ENCODE measurements at places on chromosomes 2 and 18.

DNA sequence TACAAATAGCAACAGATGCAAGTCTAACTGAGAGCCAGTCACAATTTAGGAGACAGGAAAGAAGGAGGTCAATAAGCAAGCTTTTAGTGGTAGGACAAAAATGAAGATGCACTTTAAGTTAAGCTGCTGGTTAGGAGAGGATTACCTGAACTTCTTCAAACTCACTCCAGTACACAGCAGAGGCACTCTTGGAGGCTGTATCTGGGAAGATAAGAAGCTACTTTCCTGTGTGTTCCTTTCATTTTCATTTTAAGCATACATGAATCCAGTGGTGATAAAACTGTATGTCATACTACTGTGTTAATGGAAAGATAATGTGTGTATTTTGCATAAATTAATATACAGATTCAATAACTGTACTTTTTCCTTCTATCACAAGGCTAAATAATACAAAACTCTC lies 49.6 kb downstream of the HYCC2 start:
- DNase-seq, result no peak

GRCh38 chr2:65800998-65801397 lies 368.6 kb upstream of the SPRED2 start:
- no peak for DNase-seq

- no peak for DNase-seq
Observed at GRCh38 chr2:197035002-197035401, 108.5 kb upstream of the PGAP1 start.

DNA sequence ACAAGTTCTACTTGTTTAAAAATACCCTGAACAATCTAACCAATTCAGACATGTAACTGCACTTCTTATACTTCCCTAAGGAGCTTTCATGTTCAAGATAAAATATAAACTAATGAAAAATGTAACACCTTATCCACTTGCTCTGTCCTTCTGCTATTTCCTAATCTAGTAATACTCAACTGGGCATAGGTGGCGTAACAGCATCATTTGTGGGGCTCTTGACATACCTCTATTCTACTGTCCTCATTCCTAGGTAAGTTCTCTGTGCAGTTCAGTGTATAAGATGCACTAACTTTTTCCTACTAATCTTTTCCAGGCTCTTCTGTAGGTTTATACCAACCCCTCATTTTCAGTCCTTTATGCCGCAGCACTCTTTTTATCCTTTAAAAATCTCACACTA lies 36.7 kb downstream of the PRKD3 start:
- no peak for DNase-seq

DNA sequence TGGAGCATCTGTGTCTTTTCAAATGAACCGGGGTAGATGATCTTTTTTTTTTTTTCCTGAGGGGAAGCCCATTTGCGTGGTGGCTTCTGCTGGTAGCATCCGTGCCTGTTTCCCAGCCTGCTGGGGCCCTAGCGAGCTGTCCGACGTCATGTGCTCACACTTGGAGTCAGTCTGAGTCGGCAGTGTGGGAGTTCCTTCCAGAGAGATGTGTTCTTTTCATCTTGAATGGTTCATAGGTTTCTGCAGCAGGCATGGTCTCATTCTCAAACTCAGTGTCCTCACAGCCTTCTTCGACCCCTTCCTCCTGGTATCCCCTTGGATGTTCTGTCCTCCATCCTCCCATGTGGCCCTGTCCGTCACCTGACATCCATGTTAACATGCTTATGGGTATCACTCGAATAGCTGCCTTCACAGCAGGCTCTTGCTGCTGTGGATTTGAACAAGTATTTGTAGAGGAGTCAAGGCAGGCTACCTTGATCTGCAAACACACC lies 51.0 kb downstream of the LDLRAD4 start:
- DNase-seq, result no peak

All from NCI-H2081 treated with DMSO at 0.1 percent for 48 hours (cell line).